ENCODE measurements at places on chromosomes 6 and 20.

- no peak for DNase-seq
Measured at GRCh38 chr6:20605581-20605980, 71.3 kb downstream of the CDKAL1 start.

DNA sequence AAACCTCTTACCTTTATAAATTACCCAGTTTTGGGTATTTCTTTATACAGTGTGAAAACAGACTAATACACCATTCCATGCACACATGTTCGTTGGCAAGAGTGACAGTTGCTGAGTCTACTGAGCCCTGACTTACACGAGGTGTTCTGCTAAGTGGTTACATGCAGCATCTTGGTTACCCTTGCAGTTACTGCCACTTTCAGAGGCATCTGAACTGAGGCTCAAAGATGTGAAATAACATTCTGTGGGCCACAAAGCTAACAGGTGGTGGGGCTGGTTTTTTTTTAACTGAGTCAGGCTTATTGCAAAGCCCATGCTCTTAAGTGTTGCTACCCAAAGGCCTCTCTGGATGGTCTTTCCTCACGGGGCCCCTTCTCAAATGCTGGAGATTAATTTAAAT is 54.4 kb upstream of the GTSF1L start:
- no peak for DNase-seq

- no peak for DNase-seq
Measured at GRCh38 chr6:2655844-2656433, 94.8 kb downstream of the MYLK4 start.

- no peak for DNase-seq
Measured at GRCh38 chr20:37995856-37996605, 37.2 kb downstream of the TTI1 start.

- DNase-seq: no peak
Measured at GRCh38 chr6:75428204-75428603, 65.4 kb downstream of the FILIP1 start.

- DNase-seq: no peak
Measured at GRCh38 chr6:14946753-14947152, 299.1 kb upstream of the JARID2 start.

GRCh38 chr6:116461932-116462885 is 1.0 kb downstream of the CALHM6 start:
- peak; percentile 19 for DNase-seq

DNA sequence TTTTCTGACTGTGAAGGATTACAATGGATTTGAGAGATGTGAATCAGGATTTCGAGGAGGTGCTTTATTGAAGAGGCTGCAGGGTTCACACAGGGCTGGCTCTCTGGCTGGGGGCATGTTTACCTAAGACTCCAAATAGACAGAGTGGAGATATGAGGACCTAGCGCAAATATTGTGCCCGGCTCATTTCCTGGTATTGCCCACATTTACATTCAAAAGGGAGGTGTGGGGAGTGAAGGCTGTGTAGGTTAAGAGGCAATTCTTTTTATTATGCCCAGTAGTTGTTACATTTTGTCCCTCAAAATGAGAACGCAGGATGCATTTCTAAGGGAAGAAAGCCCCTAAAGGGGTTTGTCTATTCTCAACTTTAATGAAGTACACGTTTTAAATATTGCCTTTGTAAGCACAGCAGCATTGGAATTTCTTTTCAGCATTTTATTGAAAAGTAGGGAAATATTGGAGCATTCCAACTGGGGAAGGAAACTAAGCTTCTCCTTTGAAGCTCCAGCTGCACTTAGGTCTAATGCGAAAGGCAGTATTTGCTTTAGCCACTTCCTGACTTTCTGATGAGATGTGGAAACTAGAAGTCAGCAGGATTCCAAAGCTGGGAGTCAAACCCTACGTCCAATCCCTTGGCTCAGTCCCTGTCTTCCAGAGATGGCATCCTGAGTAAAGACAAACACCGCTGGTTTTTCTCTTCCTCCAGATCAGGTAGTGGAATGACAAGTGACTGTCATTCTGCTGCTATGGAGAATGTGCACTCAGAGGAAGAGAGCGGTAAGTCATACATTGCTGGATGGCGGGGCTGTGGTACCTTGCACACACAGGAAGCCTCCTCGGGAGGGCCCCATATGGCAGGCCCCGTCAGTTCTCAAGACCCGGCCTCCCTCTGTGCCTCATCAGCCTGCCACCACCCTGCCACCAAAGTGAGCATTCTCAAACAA is 70.7 kb downstream of the MYB start:
- DNase-seq: peak; percentile 100

DNA sequence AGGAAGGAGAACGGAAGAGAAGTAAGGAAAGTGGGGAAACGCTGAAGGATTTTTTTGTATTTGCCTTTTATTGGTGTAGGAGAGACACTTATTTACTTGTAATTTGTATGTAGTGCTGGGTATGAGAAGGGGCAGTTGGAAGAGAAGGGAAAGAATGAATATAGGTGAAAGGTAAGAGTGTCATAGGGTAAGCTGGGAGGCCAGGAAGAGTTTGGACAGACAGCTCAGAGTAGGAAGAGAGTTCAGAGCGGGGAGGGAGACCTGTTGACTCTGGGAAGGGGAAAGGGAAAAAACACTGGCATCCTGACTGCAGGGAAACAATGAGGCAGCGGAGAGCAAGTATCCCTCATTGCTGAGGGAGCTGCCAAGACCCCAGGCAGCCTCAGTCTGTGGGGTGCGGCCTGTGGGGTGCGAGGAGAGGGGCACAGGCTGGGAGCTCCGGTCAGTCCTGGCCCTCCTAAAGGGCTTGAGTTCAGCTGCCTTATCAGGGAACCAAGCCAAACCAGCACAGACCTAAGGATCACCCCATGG is 3.1 kb downstream of the TRAF3IP2 start:
- no peak for DNase-seq

DNA sequence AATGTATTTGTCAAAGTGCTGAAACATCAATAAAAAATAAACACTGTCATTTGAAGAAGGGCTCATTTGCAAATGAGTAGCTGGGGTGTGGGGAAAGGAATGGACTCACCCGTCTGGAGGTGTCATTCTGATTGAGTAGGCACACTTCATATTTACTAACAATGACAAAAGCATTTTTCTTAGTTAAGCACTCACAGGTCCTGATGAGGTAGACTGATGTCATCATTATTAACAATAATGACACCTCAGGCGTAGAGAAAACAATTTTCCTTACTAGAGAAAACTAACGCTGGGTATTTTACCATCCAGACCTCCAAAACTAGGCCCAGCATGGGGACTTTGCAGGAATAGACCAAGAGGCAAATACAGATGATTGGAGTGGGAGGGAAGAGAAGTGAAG is 76.0 kb downstream of the UNC5CL start:
- no peak for DNase-seq

- no peak for DNase-seq
Measured at GRCh38 chr20:51135926-51136715, 113.2 kb upstream of the KCNG1 start.

DNA sequence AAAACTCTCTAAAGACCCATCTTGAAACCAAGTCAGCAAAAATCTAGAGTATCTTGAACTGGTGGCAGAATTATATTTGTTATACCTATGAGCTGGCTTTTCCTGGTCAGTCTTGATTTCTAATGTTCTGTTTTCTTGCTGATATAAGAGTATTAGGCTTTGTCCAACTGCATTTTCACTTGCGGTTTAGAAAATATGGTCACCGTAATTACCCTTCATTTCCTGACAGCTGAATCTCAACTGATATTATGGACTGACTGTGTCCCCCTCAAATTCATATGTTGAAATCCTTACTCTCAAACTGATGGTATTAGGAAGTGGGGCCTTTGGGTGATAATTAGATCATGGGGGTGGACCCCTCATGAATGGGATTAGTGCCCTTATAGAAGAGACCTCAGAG is 72.1 kb downstream of the TXLNB start:
- no peak for DNase-seq

GRCh38 chr6:157240059-157240959 is 83.0 kb downstream of the TMEM242 start:
- peak; percentile 14 for DNase-seq

GRCh38 chr6:88532241-88532860 is 366.2 kb upstream of the CNR1 start:
- no peak for DNase-seq

- DNase-seq: no peak
Measured at GRCh38 chr20:52096117-52096516, 95.5 kb downstream of the ZFP64 start.

DNA sequence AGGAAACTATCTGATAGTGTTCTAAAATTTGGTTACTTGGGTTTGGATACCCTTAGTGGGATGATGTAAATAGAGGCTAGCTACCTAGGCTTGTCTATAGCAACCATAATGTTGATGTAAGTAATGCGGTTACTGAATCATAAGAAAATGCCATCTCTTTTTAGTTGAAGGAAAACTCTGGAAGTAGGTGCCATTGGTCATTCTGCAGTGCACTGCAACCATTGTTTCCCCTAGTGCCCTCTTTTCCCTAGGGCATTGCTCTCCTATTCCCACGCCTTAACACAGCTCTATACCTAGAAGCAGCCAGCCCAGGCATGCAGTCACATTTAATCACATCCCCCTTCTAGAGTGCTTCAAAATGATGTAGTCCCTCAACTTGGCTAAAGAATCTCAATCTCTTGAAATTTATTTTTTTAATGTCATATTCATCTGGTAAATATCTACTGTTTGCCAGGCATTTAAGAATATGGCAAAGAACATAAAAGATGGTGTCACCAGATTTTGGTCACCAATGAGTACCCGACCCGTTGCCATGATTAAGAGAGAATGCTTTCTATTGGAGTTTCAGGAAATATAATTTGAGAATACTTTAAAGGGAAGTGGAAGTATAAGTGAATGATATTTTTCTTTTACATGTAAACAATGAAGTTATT is 10.4 kb downstream of the LOC128125822 start:
- DNase-seq: no peak

GRCh38 chr6:133964052-133964451 is 11.0 kb downstream of the TBPL1 start:
- DNase-seq: no peak

DNA sequence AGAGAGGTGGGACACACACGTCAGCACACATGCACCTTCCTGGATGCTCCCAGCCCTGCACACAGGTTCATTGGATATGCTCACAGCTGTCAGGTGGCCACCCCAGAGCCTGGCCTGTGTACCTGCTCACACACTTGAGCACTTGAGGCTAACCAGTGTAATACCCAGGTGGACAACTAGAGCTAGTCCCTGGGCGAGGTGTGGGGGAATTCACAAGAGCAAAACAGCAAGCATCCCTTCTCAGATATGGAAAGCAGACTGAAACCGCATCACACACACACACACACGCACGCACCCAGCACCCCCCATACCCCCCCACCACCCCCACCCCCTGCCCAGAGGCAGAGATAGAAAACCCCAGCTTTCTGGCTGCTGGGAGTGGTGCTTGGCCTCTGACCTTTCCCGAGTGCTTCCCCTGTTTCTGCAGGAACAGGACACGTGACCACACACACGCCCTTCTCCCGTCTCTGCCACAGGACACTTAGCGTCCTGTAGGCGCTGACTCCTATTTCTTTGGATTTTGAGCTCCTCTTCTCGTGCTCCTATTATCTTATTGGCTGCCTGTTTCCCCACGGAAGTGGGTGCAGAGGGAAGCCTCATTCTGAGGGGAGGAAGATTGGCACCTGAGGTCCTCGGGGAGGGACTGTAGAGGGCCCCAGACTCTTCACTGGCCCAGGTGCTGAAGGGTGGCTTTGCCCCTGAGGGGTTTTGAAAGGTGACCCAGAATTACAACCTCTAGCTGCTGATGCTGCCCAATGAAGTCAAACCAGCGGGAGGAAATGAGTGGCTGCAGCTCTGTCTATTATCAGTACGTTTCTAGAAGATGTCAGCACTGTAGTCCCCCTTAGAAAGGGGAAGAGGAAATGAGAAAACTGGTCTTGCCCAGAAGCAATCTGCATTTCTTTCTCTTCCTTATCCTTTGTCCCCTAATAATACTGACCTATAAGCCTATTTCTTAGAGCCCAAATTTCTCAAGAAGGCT is 65.8 kb downstream of the SYTL3 start:
- no peak for DNase-seq

- DNase-seq: no peak
Measured at GRCh38 chr6:45527210-45527609, 149.5 kb upstream of the SUPT3H start.

GRCh38 chr20:50194422-50194830 is 3.8 kb downstream of the CEBPB start:
- DNase-seq: no peak

GRCh38 chr6:43817192-43817591 is 47.2 kb downstream of the VEGFA start:
- peak; percentile 48 for DNase-seq

- DNase-seq: no peak
Measured at GRCh38 chr6:7085911-7086310, 21.9 kb upstream of the RREB1 start.

DNA sequence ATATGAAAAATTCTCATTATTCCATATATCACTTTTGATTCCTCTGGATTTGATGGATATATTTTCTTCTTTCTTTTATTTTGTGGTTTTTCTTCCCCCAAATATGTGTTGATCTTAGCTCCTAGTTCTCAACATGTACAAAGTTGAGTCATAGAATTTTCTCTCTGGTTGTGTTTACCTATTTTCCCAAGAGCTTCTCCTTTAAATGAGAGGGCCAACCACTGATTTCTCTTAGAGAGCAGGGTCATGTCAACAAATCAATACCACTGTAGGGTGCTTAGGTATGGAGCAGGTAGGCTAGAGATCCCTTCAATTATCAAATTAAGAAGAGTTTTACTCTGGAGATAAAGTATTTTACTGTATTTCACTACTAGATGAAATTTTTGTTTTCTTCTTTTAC is 145.7 kb downstream of the BMP5 start:
- no peak for DNase-seq

DNA sequence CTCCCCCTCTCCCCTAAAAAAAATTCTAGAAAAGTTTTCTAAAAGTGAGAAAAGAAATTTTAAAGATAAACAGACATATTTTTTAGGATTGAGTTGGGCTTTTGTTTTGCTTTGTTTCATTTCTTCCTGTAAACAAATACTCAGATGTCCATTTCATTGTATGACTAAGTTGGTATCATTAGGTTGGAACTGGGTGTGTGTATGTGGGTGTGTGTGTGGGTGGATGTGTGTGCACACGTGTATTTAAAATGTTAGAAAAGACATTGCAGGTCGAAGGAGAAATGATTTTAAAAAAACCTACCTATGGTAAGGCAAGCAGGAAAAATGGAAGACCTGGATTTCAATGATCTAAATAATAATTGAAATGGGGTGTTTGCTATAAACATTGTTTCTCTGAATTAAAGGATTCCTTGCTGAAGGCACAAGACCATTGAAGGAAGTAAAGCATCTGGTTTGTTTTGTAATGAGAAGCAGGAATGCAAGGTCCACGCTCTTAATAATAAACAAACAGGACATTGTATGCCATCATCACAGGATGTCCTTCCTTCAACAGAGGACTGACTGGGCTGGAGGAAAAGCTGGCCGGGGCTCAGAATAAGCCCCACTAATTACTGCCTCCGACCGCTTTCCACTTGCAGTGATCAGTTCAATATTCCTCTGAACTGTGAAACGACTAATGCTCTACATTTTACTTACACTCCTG is 996 bp upstream of the PRDM1 start:
- DNase-seq: no peak

All from NCI-H526 (cell line).